ENCODE measurements at places on chromosomes 6 and 20.

DNA sequence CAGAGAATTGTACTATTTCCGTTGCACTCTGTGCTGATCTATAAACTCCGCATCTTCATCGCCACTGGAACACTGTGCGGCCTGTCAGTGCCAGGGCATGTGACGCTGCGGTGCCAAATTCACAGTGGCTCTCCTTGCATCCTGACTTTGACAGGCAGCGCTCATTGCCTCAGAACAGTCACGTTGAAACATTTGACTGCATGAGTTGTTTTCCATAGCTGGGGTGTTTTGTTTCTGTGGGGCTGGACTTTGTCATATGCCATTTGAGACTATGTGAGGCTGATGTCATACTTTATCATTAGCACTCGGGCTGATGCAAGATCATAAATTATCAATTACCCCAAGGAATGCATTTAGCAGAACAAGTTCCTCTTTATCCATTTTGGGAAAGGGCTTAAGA is 32.7 kb downstream of the CFAP61 start:
- DNase-seq = no peak

DNA sequence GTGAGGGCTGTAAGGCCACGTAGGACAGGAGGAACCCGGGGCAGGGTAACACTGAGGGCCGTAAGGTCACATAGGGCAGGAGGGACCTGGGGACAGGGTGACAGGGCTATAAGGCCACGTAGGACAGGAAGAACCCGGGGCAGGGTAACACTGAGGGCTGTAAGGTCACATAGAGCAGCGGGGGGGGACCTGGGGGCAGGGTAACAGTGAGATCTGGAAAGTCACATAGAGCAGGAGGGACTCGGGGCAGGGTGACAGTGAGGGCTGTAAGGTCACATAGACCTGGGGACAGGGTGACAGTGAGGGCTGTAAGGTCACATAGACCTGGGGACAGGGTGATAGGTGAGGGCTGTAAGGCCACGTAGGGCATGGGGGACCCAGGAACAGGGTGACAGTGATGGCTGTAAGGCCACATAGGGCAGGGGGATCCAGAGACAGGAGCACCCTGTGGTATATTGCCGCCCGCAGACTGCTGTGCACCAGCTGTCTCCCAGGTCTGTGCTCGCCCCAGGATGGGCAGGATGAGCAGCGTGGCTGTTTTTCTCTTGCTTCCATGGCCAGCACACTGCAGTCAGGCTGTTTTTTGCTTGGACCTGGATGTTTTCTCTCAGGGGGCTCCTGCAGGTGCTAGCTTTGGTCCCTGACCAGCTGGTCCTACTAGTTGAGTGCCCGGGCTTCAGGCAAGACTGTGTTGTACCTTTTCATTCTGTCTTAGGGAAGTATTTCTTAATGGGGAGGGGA is 55.7 kb downstream of the SYTL3 start:
- no peak for DNase-seq

- DNase-seq = no peak
These were observed 2.8 kb downstream of the SIRPA start for GRCh38 chr20:1897965-1898464.

GRCh38 chr6:33620158-33620855 is 815 bp upstream of the ITPR3 start:
- DNase-seq = no peak

- no peak for DNase-seq
These were observed 175.1 kb downstream of the ARHGAP18 start for GRCh38 chr6:129534926-129535325.

DNA sequence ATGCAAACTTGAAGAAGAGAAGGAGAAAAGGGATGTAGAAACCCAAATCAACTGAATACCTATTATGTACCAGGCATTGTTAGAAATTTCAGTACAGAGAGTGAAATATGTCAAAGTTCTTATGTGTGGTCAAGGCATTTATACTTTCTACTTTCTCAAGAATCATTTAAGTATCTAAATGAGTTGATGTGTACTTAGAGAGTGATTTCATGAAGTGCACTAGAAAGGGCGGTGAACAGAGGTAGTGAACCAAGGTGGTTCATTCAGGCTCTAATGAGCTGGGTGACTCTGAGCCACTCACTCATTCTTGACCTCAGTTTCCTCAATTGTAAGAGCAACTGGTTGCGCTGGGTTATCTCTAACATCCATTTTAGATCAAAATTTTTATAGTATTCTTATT is 3.3 kb downstream of the PDE7B start:
- no peak for DNase-seq

GRCh38 chr6:142551274-142551811 is 249.5 kb downstream of the ADGRG6 start:
- no peak for DNase-seq

DNA sequence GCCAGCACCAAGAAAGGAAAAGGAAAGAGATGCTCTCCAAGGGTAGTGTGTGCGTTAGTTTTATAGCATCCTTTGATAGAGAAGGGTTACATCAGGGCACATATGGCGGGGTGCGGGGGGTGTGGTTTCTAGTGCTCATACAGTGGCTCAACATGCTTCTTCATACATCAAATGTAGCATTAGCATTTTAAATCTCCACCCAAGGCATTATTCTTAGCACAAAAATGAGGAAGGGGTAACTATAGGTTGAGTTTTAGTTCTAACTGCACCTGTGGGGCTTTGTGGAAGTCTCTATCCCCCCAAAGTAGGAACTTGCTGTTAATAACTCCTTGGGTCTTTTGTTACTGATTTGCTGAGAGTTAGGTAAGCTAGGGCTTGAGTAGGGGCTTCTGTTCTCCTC is 89.3 kb downstream of the CEP57L1 start:
- no peak for DNase-seq

DNA sequence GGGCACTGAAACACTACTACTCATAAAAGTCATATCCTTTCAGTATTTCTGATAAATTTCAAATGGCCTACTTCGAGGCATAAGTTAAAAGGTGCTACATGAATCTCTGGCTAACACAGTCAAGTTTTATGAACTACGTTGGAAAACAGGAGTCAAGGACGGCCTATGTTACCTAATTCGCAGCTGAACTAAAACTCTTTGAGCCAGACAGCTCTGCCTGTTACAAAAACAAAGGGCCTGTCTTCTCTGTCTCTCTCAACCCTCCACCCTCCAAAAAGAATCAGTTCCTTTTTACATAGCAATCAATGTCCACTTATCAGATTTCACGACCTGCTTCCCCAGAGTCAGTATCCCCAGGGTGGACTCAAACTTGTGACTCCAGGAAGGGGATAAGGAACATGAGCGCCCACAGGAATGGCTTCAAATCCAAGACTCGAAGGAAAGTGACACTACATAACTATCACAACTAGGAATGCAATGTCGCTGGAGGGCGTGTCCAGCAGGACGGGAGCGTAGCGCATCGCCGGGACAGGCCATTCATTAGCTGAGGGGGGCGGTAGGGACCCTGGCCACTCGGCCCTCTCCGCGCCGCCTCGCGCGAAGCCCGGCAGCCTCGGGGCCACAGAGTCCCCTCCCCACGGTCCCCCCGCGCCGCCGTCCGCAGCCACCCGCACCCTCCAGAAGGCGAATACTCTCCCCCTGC is 591 bp downstream of the IBTK start:
- peak; percentile 2 for DNase-seq

DNA sequence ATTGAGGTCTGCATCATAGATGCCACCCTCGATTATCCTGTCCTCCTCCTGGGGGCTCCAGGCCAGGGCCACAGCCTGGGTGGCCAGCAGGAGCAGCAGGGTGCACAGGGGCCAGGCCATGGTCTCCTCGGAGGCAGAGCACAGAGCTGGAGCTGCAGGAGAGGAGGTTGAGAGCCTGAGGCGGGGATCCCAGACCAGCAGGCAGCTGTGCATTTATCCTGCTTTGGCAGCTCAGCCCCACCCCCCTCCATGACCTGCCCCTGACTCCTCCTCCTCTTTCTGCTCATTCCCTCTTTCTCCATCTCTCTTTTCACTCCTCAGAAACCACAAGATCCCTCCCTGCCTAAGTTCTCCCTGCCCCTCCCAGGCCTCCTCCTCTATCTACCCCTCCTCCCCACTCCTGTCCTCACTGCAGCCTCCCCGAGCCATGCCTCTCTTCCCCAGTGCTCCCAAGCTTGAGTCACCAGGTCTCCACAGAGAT is at the start of gene CST2:
Gene CST2, minus strand, starts transcription at position 189 of the 481 bp plus-strand sequence. Its CDS starts 69 bp downstream, at position 120.
- DNase-seq = no peak

DNA sequence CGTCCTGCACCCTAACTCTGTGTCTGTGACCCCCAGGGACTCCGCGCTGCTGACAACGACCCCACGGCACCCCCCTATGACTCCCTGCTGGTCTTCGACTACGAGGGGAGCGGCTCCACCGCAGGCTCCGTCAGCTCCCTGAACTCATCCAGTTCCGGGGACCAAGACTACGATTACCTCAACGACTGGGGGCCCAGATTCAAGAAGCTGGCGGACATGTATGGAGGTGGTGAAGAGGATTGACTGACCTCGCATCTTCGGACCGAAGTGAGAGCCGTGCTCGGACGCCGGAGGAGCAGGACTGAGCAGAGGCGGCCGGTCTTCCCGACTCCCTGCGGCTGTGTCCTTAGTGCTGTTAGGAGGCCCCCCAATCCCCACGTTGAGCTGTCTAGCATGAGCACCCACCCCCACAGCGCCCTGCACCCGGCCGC is 129.0 kb downstream of the TAF4 start:
- no peak for DNase-seq

DNA sequence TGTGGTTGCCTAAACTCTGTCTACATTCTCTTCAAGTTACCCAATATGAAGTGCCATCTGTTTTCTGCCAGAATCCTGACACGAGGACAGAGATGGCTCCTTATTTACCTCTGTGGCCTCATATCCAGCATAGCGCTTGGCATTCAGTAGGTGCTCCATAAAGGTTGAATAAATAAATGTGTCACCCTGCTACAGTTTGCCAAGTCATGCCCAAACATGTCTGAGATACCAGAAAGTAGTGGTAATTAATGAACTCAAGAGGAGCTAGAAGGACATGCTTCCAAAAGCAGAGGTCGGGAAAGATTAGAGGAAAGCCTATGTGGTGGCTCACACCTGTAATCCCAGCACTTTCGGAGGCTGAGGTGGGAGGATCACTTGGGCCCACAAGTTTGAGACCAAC is 30.9 kb upstream of the E2F3 start:
- no peak for DNase-seq

GRCh38 chr20:17228624-17229061 is 1.8 kb downstream of the PCSK2 start:
- no peak for DNase-seq

- DNase-seq = no peak
These were observed 85.1 kb upstream of the PTPN1 start for GRCh38 chr20:50425076-50425475.

DNA sequence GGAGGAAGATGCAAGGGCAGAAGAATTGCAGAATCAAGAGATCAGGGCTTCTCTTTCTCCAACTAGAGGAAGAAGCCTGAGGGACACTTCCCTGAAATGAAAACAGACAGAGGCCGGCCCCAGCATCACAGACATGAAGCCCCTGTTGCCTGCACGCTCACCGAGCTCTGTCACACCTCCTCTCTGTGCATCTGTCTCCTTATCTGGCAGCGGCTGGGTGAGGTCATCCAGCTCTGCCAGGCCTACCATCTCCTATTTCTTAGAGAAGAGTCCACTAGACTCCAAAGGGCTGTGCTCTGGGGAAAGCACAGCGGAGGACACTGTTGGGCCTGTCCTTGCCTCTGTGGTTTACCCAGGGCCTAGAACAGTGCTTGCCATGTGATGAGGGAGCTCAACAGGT is 71.9 kb upstream of the MLN start:
- DNase-seq = no peak

- no peak for DNase-seq
These were observed 145.5 kb downstream of the TENT5A start for GRCh38 chr6:81606965-81607381.

Measured in stimulated activated CD8-positive, alpha-beta memory T cell treated with anti-CD3 and anti-CD28 coated beads, Interleukin-4, amount 100 ng/mL, for 1 hour (primary cell).